Kidney (tissue), 22 donors: ENCODE measurements at places on chromosomes 1 and 21.
A peak's percentile ranks its signal among the peaks of the same experiment; 100 is the strongest.

DNA sequence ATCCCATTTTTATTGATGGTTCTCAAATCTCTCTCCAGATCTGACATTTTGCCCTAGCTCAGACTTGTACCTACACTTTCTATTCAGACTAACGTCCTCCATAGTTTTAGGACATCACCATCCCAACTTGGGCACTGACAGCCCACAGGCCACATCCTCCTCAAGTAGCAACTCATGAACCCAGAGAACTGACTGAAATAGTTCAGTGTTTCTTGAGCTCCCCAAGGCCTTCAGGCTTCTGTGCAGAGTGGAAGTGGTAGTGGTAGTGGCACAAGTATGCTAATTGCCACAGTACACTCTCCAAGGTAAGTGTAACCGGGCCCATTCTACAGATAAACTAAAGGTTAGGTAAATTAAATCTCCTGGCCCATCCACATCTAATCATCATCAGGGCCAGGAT, 112.6 kb downstream of the SLC45A1 start:
- no peak for DNase-seq

DNA sequence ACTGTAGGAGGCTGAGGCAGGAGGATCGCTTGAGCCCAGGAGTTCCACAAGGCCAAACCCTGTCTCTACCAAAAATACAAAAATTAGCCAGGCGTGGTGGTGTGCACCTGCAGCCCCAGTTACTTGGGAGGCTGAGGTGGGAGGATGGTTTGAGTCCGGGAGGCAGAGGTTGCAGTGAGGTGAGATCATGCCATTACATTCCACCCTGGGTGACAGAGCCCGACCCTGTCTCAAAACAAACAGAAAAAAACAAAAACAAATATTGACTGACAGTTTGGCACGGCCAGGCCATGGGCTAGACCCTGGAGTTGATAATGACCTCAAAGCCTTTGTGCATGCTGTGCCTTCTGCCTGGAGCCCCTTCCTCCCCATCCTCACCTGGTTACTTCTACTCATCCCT, 19.2 kb upstream of the RSPO1 start:
- no peak for DNase-seq

DNA sequence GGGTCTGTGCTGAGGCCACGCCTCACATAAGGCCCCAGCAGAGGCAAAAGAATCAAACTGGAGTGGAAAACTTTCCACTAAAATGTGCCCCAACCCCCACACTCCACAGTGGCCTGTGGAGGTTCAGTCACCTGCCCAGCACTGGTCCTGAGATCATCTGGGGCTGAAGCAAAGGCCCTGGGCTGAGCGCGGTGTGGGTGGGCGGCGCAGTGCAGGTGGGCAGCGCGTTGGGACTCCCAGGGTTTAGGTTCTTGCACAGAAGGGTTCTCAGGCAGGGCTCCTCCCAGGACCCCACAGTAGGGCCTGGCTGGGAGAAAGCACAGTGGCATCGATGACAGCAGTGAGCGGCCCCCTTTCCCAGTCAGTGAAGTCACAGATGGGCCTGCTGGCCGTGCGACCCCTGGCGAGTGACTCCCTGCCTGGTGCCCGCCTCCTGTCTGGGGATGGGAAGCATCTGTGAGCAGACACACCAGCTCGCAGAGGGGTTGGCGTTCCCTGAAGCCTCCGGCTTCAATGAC, 13.8 kb upstream of the GPR153 start:
- DNase-seq = no peak

GRCh38 chr1:71668065-71668464, 587.2 kb upstream of the ZRANB2 start:
- no peak for DNase-seq

- no peak for DNase-seq
These were observed 53.5 kb downstream of the ITSN1 start for GRCh38 chr21:33695813-33696212.

DNA sequence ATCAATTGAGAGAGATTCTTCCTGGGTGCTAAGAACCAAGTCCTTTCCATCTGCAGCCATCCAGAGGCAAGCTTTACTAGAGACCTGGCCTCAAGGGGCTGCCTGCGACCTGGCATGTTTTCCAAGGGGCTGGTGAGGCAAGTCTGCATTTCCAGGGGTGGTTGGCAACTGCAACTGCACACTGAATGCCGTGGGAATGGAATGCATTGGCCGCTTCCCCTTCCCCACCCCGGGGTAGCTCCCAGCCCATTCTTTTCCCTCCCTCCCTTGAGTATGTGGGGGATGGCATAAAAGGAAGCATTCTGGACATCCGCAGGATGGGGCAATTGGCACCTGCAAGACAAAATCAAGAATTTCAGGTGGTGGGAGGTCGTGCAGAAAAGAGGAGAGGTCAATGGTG, 155.1 kb downstream of the IGSF21 start:
- no peak for DNase-seq

- DNase-seq = no peak
These were observed 122.5 kb upstream of the KCNJ15 start for GRCh38 chr21:38134084-38134873.

DNA sequence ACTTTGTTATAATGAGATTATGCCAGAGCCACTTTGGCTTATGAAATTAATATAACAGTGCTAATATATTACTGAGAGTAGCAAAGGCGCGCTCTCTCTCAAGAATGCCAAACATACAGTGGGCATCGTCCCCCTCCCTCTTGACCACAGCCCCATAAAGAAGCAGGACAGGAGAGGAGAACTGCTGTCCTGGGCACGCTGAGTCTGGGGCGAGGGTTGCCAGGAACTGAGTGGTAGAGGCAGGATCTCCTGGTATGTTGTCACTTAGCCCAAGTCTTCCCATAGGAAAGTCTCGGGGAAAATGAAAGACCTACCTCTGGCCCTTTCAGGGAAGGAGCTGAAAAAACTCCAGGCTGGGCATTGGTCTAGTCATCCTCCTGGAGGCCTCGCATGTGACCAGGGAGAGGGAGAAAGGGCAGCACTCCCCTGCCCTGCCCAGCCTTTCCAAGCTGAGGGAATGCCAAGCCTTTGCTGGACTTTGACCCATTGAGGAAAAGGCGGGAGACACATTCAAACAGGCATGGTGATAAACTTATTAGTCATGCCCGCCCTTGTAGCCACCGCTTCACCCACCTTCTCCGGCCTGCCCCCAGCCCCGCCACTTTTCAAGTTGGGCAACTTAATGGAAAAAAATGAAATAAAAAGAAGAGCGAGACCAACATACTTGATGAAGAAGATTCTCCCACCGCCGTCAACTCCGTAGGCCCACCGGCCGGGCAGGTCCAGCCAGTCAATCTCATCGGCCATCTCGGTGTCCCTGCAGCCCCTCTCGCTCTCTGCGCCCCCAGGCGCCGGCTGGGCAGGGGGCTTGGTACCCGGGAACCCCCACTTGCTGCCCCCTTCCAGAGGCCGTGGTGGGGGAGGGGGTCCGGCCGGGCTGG, 17.4 kb upstream of the PLEKHA6 start:
- peak; percentile 34 for DNase-seq

- DNase-seq = no peak
These were observed 35.2 kb downstream of the ZNF670 start for GRCh38 chr1:247043406-247043805.

DNA sequence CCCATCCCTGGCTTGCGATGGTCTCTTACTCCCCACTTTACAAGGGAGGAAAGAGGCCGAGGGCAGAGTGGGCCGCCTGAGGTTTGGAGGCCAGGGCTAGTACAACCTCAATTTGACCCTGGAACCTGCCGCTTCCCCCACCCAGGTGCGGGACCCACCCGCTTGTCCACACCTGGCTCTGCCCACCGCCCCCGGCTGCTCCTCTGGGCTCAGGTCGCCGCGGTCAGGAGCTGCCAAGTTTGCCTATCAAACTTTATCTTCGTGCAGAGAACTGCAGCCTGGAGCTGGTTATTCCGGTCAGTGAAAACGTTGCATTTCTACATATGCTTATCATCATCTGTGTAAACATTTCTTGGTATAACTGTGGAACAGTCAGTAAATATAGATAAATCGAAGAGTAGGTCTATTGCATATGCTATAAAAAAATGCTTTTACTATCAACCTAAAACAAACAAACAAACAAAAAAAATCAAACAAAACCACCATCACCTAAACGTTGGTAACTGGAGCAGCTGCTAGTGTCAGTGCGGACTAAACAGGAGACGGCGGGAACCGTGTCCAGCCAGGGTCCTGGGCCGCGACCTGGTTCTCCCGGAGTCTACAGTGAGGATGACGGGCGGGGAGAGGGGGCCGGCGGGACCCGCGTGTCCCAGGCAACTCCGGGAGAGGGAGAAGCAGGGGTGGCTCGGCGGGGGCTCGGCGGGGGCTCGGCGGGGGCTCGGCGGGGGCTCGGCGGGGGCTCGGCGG, 906 bp upstream of the ADARB1 start:
- DNase-seq = peak; percentile 76

DNA sequence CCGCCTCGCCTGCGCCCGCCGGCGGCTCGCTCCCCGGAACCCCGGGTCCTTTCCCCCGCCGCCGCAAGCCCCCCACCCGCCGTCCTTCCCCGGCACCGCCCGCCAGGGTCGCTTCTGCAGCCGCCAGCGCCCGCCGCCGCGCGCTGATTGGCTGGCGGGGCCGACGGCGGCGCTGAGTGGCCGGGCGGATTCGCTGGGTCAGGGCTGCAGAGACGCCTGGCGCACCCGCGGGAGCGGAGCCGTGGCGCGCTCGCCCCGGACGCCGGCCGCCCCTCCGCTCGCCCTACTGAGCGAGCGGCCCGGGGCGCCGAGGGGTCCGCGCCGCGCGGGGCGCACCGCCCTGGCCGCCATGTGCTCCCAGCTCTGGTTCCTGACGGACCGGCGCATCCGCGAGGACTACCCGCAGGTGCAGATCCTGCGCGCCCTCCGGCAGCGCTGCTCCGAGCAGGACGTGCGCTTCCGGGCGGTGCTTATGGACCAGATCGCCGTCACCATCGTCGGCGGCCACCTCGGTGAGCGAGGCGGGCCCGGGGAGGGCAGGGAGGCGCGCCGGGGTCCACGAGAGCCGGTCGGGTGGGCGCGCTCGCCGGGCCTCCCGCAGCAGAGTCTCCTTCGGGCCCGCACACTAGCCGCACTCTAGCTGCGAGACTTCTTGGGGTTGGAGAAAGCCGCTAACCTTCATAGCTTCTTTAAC, at the start of gene RIMKLA:
Gene RIMKLA (plus strand): TSS at position 207 of the 694 bp plus-strand sequence. CDS start 143 bp downstream, at position 350.
- DNase-seq = peak; percentile 63

DNA sequence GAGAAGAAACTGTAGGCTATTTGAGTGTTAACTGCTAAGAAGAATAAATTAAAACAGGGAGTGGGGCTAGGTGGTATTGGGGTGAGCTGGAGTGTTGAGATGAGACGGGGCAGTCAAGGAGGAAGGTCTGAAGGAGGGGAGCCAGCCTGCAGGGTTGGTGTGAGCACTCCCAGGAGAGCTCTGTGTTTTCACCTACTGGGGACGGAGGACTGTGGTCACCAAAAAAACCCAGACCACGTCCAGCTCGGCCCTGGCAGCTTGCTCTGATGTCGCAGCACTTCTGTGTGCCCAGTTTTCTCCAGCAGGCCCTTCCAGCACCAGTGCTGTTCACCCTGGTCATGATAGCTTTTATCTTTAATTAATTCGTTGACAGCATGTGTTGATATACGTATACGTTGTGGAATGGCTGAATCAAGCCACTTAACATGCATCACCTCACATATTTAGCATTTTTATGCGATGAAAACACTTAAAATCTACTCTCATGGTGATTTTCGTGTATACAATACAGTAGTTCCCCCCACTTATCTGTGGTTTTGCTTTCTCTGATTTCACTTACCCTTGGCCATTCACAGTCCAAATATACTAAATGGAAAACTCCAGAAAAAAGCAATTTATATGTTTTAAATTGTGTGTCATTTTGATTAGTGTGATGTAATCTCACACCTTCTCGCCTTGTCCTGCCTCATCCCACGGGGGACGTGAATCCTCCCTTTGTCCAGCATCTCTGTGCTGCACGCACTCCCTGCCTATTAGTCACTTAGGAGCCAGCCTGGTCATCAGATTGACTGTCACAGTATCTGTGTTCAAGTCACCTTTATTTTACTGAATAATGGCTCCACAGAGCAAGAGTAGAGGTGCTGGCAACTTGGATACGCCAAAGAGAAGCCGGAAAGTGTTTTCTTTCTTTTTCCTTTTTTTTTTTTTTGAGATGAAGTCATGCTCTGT, 12.3 kb downstream of the FAM3B start:
- DNase-seq = no peak

- DNase-seq = no peak
These were observed 45.5 kb upstream of the AIM2 start for GRCh38 chr1:159122005-159122621.

DNA sequence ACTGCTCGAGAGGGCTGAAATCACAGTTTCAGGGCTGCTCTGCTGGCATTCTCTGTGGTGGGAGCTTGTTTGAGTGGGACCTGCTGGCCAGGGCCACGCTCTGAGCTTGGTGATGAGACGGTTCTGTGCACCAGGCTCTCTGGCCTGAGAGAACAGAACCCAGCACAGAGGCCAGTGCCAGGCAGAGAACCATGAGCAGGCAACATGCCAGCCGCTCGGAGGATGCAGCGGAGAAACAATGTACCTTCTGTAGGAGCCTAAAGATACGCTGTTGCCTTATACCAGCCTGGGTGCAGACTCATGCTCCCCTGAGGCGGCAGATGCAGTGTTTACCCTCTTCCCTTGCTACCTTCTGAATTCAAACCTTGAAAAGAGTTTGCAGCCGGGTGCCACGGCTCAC, 10.0 kb downstream of the C2CD2 start:
- no peak for DNase-seq

- no peak for DNase-seq
These were observed 17.4 kb downstream of the IGSF21 start for GRCh38 chr1:18124977-18125376.

- DNase-seq = no peak
These were observed 144.0 kb upstream of the PALMD start for GRCh38 chr1:99501871-99502270.

- no peak for DNase-seq
These were observed 10.8 kb upstream of the ADCY10 start for GRCh38 chr1:167924543-167925231.

- peak; percentile 51 for DNase-seq
These were observed 113.7 kb downstream of the FAF1 start for GRCh38 chr1:50846224-50846839.

GRCh38 chr1:22731924-22732720, 21.5 kb downstream of the EPHB2 start:
- DNase-seq = no peak

GRCh38 chr1:67939186-67939743, 106.0 kb upstream of the GNG12 start:
- DNase-seq = no peak

DNA sequence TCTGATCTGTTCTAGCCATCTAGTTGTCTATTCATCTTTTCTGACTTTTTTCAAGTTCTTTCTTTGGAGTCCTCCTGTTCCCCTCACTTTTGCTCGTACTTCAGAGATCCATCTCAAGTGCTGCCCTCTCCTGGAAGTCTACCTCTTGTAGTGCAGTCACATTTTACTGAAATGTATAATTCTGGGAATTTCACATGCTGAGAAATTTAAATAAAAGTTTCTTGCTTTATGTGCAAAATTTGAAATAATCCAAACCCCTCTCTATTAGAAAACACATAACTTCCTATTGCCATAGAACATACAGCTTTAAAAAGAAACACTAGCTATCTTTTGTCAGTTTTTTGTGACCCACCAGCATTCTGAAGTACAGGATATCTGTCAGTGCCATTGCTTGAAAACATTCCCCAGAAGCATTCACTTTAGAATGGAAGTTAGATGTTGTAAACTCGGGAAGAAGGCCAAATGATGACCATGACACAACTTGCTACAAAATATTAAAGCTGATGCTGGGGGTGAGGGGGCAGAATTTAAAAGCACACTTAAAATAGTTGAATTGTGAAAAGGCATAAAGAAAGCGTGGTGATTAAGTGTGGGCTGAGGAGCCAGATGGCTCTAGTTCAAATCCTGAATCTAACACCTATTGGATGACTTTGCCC, 22.0 kb downstream of the RLF start:
- peak; percentile 24 for DNase-seq
